ENCODE measurements at places on chromosomes 7 and 10. TPM values are rescaled to one million over a fixed set of nuclear protein-coding genes. Genes with fewer than 3 reads are reported as not detected.
A peak's percentile ranks its signal among the peaks of the same experiment; 100 is the strongest.

Gene PTF1A
- total RNA-seq = not detected

Gene TCF7L2
- 10.8 TPM for total RNA-seq

Gene ANKRD22
- 32.9 TPM for total RNA-seq

- ATAC-seq = no peak
These were observed 210.1 kb upstream of the STK17A start for GRCh38 chr7:43372676-43373355.

DNA sequence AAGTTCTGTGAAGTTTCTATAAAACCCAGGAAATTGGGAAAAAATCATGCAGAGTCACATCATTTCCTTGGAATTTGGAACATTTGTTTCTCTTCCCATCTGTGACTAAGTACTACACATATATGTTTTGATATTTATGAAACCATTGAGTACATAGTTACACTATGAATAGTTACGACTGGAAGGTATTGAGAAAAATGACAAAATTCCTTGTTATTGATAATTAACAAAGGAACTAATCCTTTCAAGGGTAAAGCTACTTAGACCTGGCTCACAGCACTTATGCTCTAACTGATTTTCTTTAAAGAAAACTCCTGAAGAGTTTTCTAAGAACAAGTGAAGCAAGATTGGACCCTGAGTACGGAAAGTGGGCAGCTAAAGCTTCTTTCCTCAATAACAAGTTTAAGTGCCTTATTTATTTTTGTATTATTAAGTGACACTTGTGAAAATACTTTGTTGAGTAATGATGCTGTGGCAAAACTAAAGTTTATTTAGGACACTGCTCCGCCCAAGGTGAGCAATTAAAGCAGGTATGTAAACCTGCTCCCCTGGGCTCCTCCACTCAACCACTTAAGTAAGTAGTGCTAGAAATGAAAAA is 12.0 kb upstream of the GLCCI1 start:
- peak; percentile 86 for ATAC-seq

GRCh38 chr10:37495415-37495814 is 362.0 kb downstream of the ZNF248 start:
- ATAC-seq = no peak

- no peak for ATAC-seq
These were observed 112.8 kb downstream of the LARP4B start for GRCh38 chr10:818526-819220.

- no peak for ATAC-seq
These were observed 88.5 kb downstream of the ST7 start for GRCh38 chr7:117041822-117042221.

DNA sequence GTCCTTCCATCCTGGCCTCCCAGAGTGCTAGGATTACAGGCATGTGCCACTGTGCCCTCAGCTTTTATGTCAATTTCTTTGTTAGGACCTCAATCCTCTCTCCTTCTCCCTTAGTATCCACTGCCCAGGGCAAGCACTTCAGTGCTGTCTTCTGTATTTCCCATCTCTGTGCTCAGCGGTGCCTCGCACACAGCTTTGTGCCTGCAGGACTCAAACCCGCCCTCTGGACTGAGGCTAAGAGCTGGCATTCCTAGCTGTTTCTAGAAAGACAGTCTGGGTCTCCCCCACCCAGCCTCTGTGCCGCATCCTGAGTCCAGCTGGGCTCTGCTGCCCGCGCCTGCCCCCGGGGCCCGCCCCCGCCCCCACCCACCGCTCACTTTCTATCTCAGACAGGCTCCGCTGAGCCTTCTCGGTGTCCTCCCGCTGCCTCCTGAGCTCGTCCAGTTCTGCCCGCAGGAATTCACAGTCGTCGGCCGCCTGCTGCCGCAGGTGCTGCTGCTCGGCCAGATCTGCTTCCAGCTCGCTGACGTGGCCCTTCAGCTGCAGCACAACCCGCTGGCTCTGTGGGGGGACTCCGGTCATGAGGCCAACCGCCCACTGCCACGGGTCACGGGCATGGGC is 67.3 kb downstream of the SPDYE5 start:
- no peak for ATAC-seq

- ATAC-seq = peak; percentile 75
These were observed 1.4 kb downstream of the MAGI2 start for GRCh38 chr7:79452032-79452494.

GRCh38 chr10:99849536-99849935 is 67.1 kb downstream of the ABCC2 start:
- ATAC-seq = no peak

Data from esophagus mucosa (tissue), 1 donor.